ENCODE measurements at places on chromosomes 3 and 15.
A peak's percentile ranks its signal among the peaks of the same experiment; 100 is the strongest.

GRCh38 chr3:13479332-13479581, 849 bp upstream of the HDAC11 start:
- peak; percentile 18 for DNase-seq

- peak; percentile 73 for DNase-seq
Observed at GRCh38 chr15:70722266-70723121, 40.9 kb downstream of the UACA start.

DNA sequence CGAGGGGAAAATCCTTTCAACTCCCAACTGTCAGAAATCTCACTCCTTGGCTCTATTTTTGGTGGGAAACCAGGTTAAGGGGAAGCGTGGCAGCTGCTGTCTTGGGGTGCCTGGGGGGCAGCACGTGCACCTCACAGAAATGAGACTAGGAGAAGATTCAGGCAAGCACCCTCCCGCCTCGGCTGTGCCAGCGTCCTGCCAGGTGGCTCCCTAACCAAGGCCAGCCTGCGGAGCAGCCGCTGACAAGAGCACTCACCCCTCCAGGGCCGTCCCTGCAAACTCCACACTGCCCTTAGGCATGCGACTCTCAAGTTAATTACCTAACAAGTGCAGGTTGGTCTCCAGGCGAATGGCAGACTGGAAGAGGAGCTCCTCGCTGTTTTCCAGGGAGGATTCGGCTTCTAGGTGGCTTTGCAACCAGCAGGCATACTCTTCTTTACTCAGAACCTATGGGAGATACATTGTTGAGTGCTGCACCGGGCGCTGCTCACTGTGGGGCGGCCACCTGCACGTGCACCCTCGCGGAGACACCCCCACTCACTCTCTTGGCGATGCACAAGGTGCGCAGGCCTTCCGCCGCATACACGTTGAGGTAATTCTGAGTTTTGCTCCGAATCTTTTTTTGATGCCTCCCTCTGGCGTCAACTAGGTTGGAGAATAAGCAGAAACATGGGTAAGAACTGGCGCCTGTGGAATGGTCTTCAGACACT, 155.3 kb downstream of the ATP10A start:
- DNase-seq, result no peak

- DNase-seq, result no peak
Observed at GRCh38 chr3:50139308-50139707, 15.8 kb upstream of the SEMA3F start.

GRCh38 chr3:171752329-171752728, 58.0 kb downstream of the PLD1 start:
- DNase-seq, result no peak

- no peak for DNase-seq
Observed at GRCh38 chr3:26505399-26505798, 117.2 kb upstream of the LRRC3B start.

GRCh38 chr3:103085465-103085864, 650.6 kb downstream of the ZPLD1 start:
- no peak for DNase-seq

GRCh38 chr3:4980229-4981203, 1.3 kb downstream of the BHLHE40 start:
- peak; percentile 93 for DNase-seq

DNA sequence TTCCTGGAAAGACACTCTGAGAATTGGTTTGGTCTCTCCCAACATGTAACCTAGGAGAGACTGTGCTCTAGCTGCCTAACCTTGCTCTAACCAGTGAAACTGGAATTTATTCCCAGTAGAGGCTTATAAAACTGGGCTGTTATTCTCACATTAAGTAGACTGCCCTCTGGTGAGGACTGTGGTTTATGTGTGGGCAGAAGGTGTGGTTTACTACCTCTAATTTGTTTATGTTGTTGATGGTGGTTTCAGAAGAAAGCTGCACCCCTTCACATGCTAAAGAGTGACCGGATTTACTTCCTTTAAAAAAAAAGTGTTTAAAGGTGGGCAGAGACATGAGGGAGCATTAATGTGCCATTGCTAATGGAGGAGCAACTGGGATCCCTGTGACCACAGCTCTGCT, 273.2 kb downstream of the MECOM start:
- DNase-seq, result peak; percentile 17

DNA sequence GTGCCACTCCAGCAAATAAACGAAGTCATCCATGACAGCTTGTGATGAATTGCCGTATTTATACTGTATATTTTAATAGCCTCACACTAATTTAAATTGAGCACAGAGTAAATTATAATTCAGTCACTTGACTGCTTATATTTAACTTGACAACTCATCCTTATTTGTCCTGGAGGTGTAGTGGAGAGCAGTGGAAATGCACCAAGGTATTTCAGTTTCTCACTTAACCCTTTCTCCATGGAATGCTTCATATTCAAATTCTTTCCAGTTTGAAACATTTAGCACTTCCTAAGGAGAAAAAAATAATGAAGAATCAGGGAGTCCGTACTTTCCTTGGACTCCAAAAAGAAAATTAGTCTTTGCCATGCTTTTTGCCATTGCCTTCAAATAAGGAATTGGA, 99.0 kb downstream of the MAP2K5 start:
- DNase-seq, result no peak

GRCh38 chr3:9266716-9267115, 17.3 kb upstream of the SRGAP3 start:
- DNase-seq, result no peak

DNA sequence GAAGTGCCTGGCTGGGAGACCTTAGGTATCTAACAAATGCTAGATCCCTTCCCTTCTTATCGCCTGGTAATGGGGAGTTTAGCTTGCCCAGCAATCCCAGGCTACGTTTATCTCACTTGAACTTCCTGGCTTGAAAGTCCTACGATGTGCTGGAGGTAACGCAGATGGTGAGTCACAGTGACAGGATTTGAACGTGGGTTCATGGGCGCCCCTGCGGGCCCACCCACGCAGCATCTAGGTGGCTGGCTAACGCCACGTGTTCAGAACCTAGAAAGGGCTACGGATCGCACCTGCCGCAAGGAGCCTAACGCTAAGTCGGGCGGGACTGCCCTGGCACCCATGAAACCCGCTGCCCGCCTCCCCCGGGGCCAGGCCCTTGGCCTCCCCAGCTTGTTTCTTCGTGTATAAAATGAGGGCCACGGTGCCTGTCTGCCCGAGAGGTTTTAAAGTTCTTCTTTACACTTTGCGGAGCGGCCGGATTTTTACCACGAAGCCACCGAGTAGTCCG, 600 bp upstream of the USP3 start:
- peak; percentile 93 for DNase-seq

GRCh38 chr3:112900113-112900512, 53.4 kb upstream of the CD200R1L start:
- no peak for DNase-seq

DNA sequence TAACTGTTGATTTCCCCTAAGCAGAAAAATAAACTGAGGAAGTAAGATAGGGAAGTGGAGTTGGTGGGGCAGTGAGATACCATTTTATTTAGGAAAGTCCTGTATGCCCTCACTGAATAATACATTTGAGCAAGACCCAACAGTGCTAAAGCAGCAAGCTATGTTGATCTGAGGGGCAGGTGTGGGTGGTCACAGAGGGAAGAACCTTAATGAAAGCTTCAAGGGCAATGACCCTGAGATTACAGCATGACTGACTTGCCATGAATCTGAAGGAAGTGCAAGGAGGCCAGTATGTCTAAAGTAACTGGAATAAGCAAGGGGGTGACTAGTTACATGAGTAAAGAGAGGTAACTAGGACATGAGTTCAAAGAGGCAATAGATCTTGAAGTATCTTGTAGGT, 159.5 kb downstream of the CD47 start:
- no peak for DNase-seq

DNA sequence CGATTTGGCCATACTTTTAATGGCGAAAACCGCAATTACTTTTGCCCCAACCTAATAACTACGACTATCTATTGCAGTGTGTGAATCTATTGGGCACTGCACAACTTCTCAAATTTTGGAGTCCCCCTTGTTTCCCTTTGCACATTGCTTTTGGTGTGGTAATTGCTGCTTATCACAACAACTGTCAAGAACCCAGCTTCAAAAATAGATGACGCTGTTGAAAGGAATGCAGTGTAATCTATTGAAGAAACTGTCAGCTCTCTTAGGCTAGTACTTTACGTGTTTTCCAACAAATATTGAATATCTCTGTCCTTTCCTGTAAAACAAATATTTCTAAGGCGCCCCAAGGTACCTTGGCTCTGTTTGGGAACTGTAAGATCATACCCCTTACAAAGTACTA, 222.8 kb upstream of the UBE2E2 start:
- DNase-seq, result peak; percentile 4

- DNase-seq, result peak; percentile 66
Observed at GRCh38 chr3:115330430-115330829, 183.3 kb upstream of the ZBTB20 start.

DNA sequence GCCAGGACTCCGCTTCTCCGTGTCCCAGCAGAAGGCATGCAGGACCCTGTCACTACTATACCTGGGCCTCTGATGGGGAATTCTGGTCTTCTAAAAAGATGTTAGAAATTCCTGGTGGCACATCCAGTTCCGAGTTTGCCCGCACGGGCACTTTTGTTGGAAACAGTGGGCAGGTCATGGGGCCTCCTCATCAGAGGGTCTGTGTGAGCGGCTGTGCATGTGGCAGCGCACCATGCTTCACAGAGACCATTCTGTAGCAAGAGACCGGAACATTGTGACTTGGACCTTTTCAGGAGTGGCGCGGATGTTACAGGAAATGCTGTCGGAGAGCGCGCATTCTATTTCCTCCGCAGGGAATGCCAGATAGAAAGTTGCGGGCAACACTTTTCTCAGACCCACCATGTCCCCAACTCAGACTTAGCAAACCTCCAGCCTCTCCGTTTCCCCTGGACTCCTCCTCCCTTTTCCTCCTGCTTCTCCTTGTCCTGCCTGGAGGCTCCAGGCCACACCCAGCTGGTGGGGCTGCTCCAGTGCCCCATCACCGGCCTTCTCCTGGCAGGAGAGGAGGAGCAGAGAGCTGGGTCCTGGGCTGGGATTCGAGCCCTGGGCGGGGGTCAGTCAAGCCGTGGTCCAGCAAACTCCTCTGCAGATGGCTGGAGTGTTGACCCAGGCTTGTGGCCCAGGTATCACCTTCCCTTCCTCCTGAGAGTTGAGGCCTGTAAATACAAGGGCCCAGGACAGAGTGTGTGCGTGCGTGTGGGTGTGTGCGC, 46.6 kb downstream of the KLF13 start:
- DNase-seq, result no peak

DNA sequence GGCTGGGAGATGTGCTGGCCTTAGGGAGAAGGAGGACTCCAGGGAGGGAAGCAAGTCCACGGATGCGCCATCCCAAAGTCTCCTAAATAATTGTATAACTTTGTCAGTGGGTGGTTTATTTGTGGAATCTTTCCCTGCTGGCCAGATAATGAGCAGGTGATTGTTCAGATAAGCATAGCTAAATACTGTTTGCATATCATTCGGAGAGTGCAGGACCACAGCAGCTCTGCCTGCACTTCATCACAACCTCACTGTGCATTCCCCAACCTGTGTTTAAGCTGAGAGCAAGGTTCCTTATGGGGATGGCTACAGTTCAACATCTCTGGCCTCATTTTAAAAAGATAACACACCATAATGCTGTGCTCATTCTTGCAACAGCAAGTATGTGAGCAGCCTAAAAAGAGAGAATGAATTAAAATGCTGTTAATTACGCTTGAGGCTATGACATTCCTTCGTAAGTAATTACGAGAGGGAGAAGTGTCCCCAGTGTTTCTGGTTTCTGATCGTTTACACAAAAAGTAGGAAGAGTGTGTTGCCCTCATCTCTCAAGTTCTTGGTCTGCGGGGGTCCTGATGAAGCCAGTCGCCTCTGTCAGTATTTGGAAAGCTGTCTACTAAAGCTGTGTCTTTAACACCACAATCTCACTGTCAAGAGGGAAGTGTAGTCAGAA, 272.0 kb upstream of the RORA start:
- DNase-seq, result no peak

GRCh38 chr3:133410191-133410892, 10.5 kb downstream of the BFSP2 start:
- no peak for DNase-seq

GRCh38 chr3:20742903-20743552, 557.0 kb upstream of the SGO1 start:
- no peak for DNase-seq

DNA sequence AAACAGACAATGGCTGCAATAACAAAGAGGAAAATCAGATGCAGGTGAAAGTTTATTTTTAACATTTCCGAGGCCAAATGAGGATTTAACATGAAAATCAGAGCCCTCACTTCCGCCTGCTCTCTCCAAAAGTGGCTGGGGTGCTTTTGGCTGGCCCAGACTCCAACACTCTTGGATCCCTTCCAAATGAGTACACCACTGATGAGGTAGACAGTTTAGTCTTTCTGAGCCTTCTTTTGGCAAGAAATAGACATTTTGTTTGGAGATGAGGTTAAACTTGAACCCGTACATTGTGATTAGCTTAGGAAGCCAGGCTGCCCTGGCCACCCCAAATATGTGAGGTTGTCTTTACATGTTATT, 51.0 kb upstream of the TRA2B start:
- DNase-seq, result no peak

DNA sequence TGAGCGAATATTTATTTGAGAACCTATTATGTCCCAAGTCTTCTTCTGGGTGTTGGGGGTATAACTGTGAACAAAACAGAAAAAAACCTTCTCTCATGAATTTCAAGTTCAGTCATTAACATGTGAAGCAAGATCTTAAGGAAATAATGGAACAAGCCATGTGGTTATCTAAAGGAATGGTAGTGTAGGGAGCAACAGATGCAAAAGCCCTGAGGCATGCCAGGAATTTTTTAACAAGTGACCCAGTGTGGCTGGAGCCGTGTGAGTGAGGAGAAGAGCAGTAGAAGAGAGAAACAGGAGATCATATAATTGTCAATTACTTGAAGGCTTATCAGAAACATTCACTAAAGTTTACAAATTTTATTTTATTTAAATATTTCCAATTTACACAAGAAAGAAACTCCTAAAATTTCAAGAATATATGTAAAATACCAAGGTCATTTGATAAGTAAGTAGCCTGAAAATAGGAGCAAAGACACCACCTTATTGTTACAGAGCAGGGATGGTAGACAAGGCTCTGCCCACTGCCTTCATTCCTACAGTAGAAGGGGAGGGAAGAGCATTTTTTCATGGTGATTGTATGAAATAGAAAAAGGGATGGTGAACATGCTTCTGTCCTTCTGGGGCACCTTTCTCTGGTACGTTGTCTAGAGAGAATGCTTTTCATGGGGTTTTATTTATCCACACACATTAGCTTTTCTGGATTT, 345.1 kb downstream of the PLOD2 start:
- DNase-seq, result no peak

- no peak for DNase-seq
Observed at GRCh38 chr3:67704322-67704721, 49.9 kb upstream of the SUCLG2 start.

GRCh38 chr3:14565868-14566588, 25.9 kb upstream of the GRIP2 start:
- DNase-seq, result peak; percentile 50

GRCh38 chr3:25725810-25726209, 57.4 kb downstream of the NGLY1 start:
- DNase-seq, result no peak

DNA sequence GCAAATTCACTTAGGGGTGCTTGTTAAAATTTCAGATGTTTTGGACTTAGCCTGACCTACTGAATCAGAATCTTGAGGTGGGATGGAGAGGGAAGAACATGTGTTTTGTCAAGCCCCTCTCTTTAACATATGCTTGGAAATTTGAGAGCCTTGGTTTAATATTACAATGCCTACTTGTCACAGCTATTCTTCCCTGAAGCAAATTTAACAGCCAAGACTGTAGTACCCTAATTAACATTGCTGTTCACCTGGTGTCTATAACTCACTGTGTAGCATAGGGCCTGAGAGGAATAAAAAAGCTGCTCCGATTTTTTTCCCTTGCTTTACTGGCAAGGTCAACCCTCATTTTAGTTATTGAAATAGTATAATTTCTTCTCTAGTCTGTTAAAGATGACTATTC, 880.1 kb downstream of the CADM2 start:
- DNase-seq, result no peak
